ENCODE measurements at places on chromosomes 6 and 20.

DNA sequence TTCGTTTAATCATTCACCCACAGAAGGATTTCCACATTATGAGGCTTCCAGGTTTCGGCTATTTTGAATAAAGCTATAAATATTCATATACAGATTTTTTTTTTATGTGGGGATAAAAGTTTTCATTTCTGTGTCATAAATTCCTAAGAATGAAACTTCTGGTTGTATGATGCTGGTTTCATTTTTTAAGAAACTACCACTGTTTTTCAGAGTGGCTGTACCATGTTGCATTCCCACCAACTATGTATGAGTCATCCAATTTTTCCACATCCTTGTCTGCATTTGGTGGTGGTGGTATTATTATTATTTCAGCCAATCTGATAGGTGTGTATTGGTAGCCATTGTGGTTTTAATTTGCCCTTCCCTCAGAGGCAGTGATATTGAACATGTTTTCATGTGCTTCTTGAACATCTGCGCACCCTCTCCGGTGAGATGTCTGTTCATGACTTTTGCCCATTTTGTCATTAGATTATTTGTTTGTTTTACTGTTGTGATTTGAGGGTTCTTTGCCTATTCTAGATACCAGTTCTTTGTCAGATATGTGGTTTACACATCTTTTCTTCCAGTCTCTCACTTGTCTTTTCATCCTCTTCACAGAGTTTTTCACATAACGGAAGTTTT, 75.5 kb downstream of the DOK5 start:
- DNase-seq: no peak

DNA sequence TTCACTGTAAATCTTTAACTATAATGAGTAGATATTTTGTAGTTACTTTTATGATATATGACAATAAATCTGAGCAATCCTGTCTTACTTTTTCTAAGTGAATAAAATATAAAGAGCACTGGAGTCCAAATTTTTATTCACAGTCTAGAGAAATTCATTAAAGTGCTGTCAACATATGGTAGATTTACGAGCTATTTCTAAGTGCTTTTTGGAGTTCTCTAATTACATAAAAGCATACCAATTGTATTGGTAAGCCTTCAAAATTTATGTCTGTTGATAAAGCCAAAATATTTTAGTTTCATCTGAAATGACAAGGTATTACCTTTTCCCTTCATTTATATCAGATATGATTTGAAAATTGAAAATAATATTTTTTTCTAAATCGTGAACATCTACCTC, 75.4 kb downstream of the MAN1A1 start:
- DNase-seq: no peak

DNA sequence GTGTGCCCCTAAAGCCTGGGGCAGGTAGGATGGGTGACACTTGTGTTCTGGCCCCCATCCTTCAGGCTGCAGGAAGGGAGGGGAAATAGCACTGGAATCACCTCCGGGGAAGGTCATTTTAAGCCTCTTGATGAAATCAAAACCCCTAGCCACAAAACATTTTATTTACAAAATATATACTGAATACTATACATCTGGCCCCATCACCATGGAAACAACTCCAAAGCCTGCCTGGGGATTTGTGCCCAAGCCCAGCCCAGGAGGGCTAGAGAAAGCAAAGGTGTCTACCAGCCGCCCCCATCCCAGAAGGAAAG, 2.6 kb downstream of the SMIM29 start:
- DNase-seq: no peak

GRCh38 chr20:9402141-9402540, 112.2 kb upstream of the LAMP5 start:
- DNase-seq: no peak

DNA sequence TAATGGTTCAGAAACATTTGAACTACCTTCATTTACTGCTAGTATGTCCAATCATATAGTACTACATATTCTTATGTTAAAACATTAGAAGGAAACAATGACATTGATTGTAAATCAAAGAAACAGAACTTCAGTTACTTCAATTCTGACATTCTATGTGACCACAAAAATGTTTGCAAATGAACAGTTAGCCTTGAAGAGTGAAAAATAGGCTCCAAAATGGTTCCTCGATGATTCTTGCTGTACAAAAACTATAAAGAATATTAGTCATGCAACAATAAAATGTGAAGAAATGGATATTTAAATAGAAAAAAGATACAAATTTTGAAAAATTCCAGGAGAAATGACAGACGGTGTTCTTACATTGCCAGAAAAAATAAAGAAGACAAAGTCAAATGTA, 686.9 kb downstream of the BCKDHB start:
- DNase-seq: no peak

DNA sequence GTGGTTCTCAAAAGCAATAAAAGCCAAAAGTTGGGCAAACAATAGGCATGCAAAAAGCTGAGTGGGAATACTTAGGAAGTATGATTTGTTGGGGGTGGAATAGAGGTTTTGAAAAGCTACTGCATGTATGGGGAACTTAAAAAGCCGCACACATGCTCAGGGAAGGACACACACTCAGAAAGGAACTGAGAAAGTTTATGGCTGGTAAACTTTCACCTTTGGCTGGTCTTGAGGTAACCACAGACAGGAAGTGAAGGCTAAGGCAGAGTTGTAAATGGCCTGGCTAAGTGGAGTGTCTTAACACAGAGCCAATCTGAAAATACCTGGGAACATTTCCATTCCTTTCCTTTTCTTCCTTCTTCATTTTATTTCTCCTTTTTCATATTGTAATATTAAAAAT, 134.5 kb upstream of the EXOC2 start:
- DNase-seq: no peak

GRCh38 chr20:3652221-3652620, 11.0 kb downstream of the GFRA4 start:
- peak; percentile 19 for DNase-seq

- no peak for DNase-seq
These were observed 12.4 kb downstream of the MAFB start for GRCh38 chr20:40676491-40677269.

Measured in NCI-H526 (cell line).